ENCODE measurements at places on chromosomes 6 and 20.

GRCh38 chr6:38163186-38164130, 343.9 kb downstream of the ZFAND3 start:
- no peaks in the 10 kb centered on the region for H3K27me3 ChIP-seq
- H3K27ac ChIP-seq = no peak overlapping the region
- H3K4me3 ChIP-seq = no peak overlapping the region
- DNase-seq = no peak
- H3K36me3 ChIP-seq = no peaks in the 10 kb centered on the region

- DNase-seq = no peak
- no peak overlapping the region for H3K27ac ChIP-seq
- no peaks in the 10 kb centered on the region for H3K27me3 ChIP-seq
- H3K36me3 ChIP-seq = no peaks in the 10 kb centered on the region
- H3K4me3 ChIP-seq = no peak overlapping the region
Measured at GRCh38 chr6:84663866-84664265, 100.5 kb downstream of the TBX18 start.

GRCh38 chr20:39109933-39110818, 148.0 kb downstream of the DHX35 start:
- H3K36me3 ChIP-seq = no peaks in the 10 kb centered on the region
- H3K4me3 ChIP-seq = no peak overlapping the region
- H3K27me3 ChIP-seq = peaks cover 21% of the 10 kb centered on the region
- no peaks in the 10 kb centered on the region for H3K4me1 ChIP-seq
- no peak for DNase-seq
- no peak overlapping the region for H3K27ac ChIP-seq

- H3K27ac ChIP-seq = no peak overlapping the region
- H3K36me3 ChIP-seq = no peaks in the 10 kb centered on the region
- no peak overlapping the region for H3K4me3 ChIP-seq
- no peak for DNase-seq
- H3K27me3 ChIP-seq = peaks cover 14% of the 10 kb centered on the region
Measured at GRCh38 chr20:19696620-19697019, 61.4 kb upstream of the RIN2 start.

- no peaks in the 10 kb centered on the region for H3K4me1 ChIP-seq
- no peaks in the 10 kb centered on the region for H3K27me3 ChIP-seq
- peaks cover 6% of the 10 kb centered on the region for H3K36me3 ChIP-seq
- no peak overlapping the region for H3K27ac ChIP-seq
- DNase-seq = no peak
- H3K4me3 ChIP-seq = no peak overlapping the region
Measured at GRCh38 chr20:16363506-16364319, 209.5 kb downstream of the KIF16B start.

DNA sequence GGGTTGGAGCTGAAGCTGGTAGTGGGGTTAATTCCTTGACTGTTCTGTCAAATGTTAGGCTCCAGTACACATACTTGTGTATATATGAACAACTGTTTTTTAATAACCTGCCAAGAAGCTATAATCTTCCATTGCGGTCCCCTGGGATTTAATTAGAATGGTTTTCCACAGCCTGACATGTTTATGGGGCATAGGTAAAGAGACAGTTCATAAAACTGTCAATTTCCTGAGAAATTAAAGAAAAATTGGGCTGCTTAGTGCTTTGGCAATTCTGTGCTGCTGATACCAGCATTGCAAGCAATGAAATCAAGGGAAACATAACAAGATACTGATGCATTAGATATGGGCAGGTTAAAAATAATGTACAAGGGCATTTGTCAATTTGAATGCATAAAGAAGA, 314.1 kb upstream of the SLC35B3 start:
- no peak for DNase-seq
- no peak overlapping the region for H3K4me3 ChIP-seq
- H3K27ac ChIP-seq = no peak overlapping the region
- H3K4me1 ChIP-seq = no peaks in the 10 kb centered on the region
- no peaks in the 10 kb centered on the region for H3K27me3 ChIP-seq
- no peaks in the 10 kb centered on the region for H3K36me3 ChIP-seq

Data from CD4-positive, alpha-beta T cell (primary cell).